ENCODE measurements at places on chromosomes 11 and 22.

DNA sequence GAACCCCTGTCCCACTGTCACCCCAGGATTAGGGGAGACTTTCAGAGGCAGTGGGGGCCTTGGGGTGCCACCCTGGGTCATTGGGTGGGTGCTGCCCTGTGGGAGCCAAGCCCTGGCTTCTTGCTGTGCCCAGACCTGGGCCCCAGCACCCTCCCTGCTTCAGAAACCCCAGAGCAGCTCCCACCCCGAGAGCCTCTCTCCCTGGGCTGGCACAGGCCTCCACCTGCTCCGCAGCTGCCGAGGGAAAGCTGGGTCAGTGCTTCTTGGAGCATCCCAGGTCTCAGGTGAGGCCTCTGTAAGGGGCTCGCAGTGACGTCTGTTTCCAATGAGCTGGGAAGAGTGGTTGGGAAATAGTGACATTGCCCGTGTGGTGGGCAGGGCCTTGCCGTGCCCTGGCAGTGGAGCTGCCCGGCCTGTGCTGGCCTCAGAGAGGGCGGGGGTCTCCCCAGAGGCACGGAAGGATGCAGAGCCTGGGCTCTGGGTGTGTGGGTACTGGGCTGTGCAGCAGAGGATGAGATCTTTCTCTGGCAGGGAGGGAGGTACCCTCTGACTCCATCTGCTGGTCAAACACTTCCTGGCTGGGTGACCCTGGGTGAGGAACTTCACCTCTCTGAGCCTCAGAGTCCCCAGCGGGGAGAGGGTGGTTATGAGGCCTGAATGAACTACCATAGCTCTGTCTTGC, 23.0 kb downstream of the C22orf23 start:
- DNase-seq = no peak

GRCh38 chr11:59676205-59676604, 7.4 kb upstream of the PATL1 start:
- DNase-seq = no peak

DNA sequence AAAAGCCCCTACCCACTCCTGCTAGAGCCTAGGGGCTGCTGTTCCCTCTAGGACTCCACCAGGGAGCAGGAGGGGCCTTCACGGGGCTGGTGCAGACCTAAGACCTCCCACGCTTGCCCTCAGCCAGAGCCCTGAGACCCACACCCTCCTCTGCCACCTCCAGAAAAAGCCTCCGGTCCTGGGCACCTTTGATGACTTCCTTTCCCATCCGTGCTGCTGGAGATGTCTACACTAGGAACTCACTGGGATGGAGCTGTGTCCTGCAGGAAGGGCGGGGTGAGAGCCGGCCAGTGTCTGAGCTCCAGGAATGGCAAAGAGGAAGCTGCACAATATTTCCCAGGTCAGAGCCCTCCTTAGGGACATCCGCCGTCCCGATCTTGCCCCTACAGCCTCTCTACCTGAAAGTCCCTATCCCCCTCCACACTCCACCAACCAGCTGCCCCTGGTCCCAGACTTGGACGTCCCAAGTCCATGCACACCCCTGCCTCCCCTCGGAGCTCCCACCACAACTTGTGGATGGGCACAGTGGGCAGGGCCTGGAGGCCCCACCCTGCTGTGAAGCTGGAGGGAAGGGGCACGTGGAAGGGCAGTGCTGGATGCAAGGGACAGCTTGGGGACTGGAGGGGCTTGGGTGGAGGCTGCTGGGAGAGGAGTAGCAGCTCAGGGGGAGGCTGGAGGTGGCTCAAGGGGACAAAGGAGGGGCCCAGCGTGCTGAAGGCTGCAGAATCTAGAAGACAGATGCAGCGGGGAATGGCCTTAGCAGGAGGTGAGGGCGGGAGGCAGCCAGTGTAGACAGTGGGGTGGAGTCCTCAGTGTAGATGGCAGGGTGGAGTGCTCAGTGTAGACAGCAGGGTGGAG, 13.5 kb upstream of the LRP5 start:
- DNase-seq = no peak

DNA sequence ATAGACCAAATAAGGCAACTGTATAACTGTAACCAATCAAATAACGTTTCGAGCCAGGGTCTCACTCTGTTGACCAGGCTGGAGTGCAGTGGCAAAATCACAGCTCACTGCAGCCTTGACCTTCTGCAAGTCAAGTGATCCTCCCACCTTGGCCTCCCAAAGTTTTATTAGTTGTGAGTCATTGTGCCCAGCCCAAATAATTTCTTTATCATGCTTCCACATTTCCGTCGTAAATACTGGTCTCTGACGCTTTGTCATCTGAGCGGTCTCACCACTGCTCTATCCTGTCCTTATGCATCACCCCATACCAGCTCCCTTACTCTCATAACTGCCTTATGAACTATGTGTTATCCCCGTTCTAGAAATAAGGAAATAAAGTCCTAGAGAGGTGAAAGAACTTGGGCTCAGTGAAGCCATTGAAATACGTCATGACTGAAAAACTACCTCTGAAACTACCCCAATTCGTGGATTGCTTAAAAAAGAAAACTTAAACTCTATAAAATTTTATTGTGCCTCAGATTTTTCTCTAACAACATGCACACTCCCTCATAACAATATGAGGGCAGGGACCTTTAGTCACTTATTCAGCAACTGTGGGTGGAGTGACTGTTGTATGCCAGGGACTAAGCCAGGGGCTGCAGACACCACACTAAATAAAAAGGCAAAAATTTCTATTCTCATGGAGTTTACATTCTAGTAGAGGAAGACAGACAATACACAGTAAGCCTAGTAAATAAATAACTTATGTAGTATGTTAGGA, 15.8 kb upstream of the RTN4RL2 start:
- no peak for DNase-seq

Data from naive thymus-derived CD8-positive, alpha-beta T cell (primary cell).